NK-92 treated with Interleukin-12 subunit alpha and Interleukin-12 subunit beta, amount 100 ng/mL, for 24 hours (cell line): ENCODE measurements at places on chromosomes 11 and 22.

DNA sequence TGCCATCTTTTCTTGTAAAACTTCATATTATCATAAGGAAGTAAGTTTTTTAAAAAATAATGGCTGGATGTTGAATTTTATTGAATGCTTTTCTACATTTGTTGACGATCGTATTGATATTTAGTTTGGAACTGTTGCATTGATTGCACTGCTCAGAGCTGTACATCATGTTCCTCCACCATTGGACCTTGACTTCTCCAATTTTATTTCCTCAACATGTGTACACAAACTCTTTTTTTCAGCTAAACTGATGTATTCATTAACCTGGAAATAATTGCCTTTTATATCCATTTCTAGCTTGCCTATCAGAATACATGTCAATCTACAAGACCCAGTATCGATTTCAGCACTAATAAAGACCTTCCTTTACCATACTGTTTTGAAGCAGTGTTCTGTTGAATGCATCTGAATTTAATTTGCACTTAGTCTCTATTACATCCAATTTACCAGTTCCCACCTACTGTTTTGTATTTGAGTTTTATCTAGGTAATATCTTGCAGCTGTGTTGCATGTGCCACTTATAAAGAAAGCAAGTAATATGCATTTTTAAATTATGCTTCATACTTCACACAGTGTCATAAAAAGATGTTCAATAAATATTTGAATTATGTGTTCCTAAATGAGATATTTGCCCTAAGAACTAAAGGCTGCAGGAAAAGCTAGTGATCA is 5.5 kb downstream of the CEP57 start:
- no peak for DNase-seq

DNA sequence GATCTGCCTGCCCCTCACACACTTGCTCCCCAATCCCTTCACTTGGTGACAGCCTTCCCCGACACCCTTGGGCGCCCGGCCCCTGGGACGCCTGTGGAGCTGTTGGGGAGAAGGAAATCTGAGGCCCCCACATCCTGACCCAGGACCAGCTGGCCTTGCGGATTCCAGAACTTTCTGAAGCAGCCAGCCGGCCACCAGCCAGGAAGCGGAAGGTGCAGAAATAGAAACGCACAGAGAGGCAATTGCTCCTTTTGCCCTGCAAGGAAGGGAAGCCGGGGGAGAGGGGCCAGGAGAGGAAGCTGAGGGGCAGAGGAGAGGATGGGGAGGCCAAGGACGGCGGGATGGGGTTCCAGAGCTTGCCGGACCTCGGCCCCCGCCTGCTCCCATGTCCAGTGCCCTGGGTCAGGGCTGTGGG is 66.7 kb upstream of the LINC01488 start:
- no peak for DNase-seq

DNA sequence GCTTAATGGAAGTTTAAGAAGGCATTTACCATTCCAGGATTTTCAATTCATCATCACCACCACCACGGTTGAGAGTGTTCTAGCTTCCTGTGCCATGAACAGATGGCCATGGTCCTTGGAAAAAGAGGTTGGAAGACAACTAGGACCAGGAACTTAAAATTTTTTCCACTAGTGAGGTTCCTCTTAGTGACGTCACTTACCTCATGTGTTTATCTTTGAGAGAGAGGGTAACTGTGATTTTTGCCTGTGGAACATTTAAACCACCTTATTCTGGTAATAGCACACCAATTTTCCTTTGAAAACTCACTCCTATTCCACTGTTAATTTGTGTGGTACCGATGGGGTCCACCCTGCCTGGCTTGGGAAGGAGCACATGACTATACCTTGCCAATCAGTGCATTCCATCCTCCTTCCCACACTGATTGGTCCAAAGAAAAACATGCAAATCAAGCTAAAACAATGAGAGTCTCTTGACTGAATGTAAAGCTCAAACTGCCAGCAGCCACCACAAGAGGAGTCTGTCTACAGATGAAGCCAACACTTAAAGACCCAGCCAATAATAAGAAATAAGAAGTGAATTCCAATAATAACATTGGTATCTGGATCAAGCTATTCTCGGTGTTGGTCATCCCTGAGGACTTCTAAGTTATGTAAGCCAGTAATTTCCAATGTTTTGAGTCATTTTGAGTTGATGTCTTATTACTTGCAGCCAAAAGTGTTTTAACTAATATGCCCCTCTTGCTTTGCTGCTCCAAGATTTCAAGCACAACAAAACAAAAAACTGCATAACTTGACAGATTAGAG is 111.8 kb downstream of the MPPED2 start:
- no peak for DNase-seq

DNA sequence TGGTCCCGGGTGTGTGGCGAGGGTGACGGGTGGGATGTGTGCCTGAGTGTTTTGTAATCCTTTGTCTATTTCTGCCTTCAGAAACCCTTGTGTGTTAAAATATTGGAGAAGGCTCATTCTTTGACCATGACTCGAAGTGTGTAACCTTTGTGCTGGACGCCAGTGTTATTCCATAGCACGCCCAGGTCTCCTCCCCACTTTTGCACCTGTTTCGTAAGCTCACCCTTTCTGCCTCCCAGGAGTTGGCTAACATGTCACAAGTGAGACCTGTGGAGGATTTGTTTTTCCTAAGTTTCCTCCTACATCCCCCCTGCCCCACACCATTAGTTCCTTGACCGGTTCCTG is 382 bp downstream of the C11orf54 start:
- DNase-seq, result no peak

DNA sequence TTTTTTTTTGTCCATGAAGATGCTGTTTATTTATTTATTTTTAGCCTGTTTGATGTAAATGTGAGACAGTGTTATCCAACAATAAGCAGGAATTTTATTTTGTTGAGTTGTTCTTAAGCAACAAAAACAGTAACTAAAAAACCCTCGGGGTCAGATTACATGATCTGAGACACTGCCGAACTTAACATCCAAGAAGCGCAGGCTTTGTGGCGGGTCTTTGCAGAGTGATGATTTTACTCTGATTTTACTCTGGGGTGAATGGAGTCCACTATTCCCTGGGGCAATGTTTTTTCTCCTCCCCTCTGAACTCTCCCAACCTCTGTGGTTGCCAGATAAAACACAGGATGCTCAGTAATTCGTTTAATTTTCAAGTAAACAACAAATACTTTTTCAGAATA is 450.1 kb upstream of the B3GAT1 start:
- no peak for DNase-seq

GRCh38 chr11:119509282-119509841 is 86.4 kb upstream of the THY1 start:
- no peak for DNase-seq

DNA sequence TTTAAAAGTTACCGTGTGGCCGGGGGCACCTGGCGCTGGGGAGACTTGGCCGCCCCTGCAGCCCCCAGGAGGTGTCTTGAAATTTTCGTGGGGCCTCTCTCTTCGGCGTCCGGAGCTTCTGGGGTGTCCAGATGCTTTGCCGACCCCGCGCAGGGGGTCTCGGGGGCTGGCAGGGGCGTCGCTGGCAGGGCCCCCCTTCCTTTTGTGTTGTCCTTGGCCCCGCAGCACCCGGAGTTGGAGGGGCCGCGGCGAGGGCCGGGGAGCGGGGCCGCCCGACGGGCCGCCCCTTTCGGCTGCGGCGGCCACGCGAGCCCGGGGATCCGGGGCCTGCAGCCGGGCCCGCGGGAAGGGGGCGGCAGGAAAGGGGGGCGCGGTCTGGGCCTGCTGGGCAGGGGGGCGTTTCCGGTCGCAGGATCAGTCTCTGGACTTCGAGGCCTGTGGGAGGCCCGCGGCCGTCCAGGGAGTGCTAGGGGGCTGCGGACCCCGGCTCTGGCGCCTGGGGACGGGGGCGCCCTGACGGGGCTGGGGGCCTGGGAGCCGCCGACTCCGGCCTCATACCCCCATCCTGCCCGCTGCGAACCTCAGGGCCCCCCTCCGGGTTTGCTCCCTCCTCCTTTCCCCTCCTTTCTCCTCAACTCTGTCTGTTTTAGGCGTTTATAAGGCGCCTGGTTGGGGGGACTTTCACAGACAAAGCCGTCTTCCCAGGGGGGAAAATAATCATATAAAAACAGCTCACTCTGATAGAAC is 869 bp downstream of the ZC3H7B start:
- no peak for DNase-seq

DNA sequence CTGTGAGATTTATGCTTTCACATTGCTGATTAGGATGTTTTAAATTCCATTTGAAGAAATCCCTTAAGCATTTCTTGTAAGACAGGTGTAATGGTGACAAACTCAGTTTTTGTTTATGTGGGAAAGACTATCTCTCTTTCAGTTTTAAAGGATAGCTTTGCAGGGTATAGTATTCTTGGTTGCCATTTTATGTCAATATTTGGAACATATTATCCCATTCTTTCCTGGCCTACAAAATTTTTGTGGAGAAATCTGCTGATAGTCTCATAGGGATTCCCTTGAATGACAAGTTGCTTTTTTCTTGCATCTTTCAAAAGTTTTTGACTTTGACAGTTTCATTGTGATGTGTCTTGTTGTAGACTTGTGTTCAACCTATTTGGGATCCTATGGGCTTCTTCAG is 28.8 kb downstream of the NAGA start:
- no peak for DNase-seq

- DNase-seq, result no peak
Measured at GRCh38 chr11:84215672-84216071, 929.5 kb upstream of the CCDC90B start.

DNA sequence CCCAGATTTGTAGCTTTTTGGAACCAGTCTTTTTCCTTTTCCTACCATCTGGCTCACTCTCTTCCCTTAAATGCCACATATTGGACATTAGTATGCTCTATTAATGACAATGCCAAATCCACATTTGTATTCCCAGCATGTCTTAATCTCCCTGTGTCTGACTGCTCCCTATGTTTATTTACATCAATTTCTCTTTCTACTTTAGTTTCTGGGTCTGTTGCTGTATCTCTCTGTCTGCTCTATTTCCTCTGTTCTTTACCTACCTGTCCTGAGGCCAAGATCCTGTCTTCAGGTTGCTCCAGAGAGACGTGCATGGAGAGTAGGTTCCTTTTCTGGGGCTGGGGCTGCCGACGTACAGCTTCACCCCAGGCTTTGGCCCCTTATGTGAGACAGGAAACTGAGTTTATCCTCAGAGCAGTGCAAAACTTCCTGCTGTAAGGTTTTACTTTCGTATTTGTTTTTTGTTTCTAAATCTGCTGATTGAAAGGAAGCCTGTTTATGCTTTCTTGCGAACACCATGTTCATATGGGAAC is 25.6 kb downstream of the OR2AG2 start:
- peak; percentile 24 for DNase-seq

GRCh38 chr11:32713496-32713895 is 81.0 kb downstream of the CCDC73 start:
- no peak for DNase-seq

DNA sequence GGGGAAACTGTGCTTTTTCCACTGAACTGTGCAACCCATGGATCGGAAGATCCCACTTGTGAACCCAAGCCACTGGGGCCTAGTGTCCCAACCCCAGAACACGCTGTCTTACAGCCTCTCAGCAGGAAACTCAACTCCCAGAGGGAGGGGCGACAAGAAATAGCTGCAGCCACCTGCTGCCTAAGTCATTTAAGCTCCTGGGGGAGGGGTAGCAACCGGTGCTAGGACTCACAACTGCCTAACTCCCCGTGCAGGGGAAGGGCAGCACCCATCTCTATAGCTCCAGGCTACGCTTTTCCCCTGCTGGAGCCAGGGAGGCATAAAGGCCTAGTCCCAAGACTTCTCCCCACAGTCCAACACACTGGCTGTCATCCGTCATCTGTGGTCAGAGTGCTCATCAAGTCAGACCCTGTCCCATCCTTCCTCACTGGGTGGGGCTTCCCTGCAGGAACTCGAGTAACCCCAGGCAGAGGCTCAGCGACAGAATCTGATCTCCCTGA is 363.0 kb downstream of the LUZP2 start:
- DNase-seq, result no peak

DNA sequence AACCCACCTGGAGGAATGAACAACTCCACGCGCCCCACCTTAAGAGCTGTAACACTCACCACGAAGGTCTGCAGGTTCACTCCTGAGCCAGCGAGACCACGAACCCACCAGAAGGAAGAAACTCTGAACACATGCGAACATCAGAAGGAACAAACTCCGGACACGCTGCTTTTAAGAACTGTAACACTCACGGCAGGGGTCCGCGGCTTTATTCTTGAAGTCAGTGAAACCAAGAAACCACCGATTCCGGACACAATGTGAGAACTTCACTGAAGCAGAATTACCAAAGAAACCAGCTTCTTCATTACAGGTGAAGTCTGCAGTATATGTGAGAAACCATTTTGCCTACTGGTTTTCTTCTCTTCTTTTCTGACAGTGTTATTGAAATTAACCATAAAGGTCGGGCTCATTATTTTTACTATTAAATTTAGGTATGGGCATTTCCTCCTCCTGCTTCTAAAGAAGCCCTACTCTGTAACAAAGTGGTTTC is 303.0 kb downstream of the KCNA4 start:
- no peak for DNase-seq

DNA sequence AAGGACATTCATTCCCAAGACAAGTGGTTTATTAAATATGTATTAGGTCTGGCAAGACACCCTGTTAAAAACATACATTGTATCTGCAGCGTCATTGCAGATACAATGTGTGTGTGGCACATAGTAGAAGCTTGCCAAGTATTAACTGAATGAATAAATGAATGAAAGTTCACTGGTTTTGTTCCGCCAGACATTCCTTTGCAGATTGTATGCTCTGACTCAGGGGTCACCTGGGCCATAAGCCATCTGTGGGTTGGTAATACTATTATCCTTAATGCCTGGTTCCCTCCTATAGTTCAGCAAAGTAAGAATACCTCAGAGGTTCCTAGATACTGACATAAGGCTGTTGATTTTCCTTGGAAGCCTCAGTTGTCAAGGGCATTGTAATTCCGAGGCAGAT is 377.3 kb upstream of the CCDC90B start:
- no peak for DNase-seq

DNA sequence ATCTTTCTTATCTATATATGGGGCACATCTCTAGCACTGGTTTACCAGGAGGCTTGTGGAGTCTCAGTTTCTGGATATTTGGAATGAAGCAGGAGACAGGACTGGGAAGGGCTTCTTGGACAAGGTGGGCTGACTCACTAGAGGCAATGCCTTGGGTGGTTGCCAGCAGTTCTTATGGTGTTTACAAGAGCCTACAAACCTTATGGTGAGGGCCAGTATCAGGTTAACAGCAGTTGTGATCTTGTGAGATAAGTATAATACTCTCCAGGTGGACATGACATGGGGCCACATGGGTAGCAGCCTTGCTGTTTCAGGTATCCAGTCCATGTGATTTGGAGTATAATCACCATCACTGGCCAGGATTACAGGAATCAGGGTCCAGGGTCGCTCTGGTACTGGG is 10.2 kb downstream of the FUT4 start:
- no peak for DNase-seq

GRCh38 chr11:45677770-45678512 is 12.5 kb upstream of the CHST1 start:
- no peak for DNase-seq

GRCh38 chr11:101049123-101049522 is 80.5 kb downstream of the PGR start:
- no peak for DNase-seq

DNA sequence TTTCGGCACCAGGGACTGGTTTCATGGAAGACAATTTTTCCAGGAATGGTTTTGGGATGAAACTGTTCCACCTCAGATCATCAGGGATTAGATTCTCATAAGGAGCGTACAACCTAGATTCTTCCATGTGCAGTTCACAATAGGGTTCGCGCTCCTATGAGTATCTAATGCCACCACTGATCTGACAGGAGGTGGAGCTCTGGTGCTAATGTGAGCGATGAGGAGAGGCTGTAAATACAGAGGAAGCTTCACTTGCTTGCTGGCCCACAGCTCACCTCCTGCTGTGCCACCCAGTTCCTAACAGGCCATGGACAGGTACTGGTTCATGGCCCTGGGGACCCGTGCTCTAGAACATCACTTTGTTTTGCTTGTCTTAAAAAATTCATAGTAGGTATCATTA is 41.8 kb upstream of the AMPD3 start:
- peak; percentile 49 for DNase-seq

GRCh38 chr11:17636721-17637120 is 82.7 kb upstream of the MYOD1 start:
- no peak for DNase-seq
